H4 (cell line): ENCODE measurements at places on chromosomes 7 and 10. TPM values are rescaled to one million over a fixed set of nuclear protein-coding genes. Genes with fewer than 3 reads are reported as not detected.

The CDNF gene
- total RNA-seq: 0.10 TPM in 1 of 2 replicates, not detected in the other

- no peak for DNase-seq
Observed at GRCh38 chr7:139704308-139704879, 73.4 kb downstream of the HIPK2 start.

The MMRN2 gene
- 0.12 and 1.8 TPM in 2 replicates for total RNA-seq

- no peak for DNase-seq
Observed at GRCh38 chr7:38563741-38564140, 67.4 kb downstream of the AMPH start.

GRCh38 chr7:99418260-99418659 is 9.5 kb downstream of the BUD31 start:
- no peak for DNase-seq
